Activated naive CD4-positive, alpha-beta T cell treated with Interleukin-2 at 50 U/mL for 16 hours (primary cell): ENCODE measurements at places on chromosomes 2 and 18.

GRCh38 chr2:11697103-11697871 is 27.3 kb upstream of the NTSR2 start:
- DNase-seq = no peak

DNA sequence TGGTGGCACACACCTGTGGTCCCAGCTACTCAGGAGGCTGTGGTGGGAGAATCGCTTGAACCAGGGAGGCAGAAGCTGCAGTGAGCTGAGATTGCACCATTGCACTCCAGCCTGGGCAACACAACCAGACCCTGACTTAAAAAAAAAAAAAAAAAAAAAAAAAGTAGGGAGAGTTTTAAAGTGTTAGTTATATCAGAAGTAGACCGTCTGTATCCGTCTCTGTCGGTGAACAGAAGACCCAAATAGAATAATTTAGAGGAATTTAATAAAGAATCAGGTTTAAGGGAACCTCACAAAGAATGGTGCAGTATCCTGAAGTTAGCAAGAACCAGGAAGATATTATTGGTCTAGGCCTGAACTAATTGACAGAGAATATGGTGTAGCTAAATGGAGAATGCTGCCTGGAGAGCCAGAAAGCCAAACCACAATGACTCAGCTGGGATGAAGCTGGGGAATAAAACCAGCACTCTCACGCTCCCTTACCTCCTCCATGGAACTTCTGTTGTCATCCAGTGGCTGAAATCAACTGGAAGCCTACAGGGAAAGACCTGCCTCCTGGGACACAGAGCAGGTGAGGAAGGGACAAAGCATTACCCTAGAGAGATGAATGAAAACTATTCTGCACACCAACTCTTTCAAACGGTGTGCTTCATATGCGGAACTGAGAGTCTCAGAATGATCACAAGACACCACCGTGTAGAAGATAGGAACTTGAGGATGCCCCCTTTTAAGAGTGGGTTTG is 39.1 kb upstream of the PLEKHM3 start:
- DNase-seq = no peak

DNA sequence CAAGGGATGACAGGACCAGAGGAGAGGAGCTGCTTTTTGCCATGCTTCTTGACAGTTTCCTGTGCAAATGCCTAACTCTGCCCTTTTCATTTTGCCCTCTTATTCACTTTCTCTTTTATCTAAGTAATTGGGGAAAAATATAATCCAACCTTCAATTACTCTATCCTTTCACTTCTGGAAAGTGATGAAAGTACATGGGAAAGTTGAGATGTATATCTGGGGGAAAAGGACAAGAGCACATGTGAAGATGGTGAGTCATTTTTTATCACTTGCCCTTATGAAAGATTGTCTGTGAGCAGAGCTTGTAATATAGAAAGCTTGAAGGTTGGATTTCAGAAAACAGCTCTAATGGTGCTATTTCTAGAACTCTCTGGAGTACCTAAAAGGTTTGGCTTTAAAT is 1070.7 kb downstream of the CNTNAP5 start:
- no peak for DNase-seq

DNA sequence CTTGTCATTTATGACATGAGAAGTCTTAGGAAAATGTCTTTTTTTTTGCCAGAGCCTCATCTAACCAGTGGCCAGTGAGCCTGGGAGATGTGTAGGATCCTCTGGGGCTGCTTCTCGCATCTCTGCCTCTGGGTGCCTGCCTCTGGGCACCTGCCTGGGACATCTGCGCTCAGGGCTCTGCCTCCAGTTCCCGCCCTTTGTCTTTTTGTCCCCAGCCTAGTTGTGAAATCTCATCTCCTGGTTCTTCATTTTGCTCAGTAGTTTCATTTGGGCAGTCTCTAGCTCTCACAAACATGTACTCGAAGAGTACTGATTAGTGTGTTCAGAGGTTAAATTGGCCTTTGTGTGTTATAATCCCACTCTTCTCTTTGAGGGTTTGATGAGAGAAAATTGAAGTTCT is 92.0 kb downstream of the LTBP1 start:
- no peak for DNase-seq

GRCh38 chr2:178450774-178451525 is at the start of the genes PJVK and PRKRA:
Gene PJVK, plus strand, starts transcription at chr2:178451378. Its CDS starts 2,032 bp downstream, at chr2:178453410.
Gene PRKRA, minus strand, starts transcription at chr2:178451175. Its CDS starts 145 bp downstream, at chr2:178451030.
- peak; percentile 96 for DNase-seq

- DNase-seq = peak; percentile 71
Measured at GRCh38 chr2:42809819-42810120, 17.4 kb upstream of the HAAO start.

DNA sequence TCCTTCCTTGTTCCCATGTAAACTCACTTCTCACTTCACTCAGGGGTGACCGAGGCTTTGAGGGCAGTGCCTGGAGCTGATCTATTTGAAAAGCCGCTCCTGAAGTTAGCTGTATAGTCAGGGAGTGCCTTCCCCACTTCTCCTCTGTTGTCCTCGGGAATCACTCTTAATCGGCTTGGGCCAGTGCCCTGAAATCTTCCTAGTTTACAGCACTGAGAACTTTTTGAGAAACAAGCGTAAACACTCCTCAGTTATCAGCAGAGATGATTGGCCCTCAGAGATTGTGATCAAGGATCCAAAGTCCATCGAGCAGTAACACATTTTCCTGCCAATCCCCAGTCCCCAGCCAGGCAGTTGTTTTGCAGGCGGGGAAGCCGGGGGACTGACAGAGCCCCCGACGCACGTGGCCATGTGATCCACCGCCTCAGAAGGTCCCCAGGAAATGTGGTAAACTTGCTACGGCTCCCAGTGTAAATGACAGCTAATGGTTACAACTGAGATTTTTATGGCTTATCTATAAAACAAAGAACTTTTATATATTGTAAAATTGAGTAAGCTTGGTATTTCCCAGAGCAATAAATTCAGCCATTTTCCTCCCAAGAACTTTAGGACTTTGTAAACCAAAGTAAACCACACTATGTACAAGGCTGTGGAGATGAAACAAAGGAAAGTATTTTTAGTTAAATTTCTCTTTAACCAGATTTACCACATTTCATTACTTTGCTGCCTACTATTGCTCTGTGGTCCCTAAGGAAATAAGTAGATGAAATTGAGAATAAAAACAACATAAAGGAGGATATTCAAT is 53.5 kb downstream of the C18orf63 start:
- no peak for DNase-seq

GRCh38 chr2:13227578-13227977 is 510.8 kb downstream of the TRIB2 start:
- DNase-seq = no peak

- no peak for DNase-seq
Measured at GRCh38 chr2:11625671-11626070, 44.3 kb downstream of the NTSR2 start.

DNA sequence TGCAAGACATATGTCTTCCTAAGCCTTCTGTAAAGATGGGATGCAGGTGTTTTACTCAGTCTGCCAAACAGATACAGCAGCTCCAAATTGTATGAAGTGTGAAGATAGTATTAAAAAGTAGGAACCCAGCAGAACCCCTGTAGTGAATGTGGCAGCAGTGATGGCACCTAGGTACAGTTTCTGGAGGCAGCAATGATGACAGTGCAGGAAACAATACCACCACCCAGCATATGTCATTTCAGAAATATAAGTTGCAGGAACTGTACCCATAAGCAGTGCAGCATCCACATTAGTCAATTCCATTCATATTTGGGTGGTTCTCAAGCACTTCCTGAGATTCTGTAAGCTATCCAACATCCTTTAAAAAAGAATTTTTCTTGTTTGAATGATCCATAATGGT is 46.7 kb upstream of the ATP5MC3 start:
- no peak for DNase-seq

- DNase-seq = no peak
Measured at GRCh38 chr18:8668381-8668780, 37.0 kb upstream of the MTCL1 start.

- no peak for DNase-seq
Measured at GRCh38 chr2:129929321-129930290, 49.9 kb upstream of the RAB6C start.

DNA sequence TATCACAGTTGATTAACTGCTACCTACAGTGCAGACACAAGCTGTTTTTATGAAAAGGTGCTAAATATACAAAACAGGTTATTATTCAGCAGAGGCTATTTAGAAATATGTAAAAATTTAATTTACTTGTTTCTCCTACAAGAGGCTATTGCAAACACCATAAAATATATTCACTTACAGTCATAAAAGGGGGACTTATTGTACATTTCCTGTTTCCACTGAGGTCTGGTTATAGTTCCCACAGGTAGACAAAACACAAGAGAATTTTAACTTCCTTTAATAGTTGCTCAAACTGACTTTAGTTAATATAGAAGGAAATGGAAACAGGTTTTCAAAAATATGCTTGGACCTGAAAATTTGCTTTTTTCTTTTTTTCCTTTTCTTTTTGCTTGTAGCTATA is 40.0 kb upstream of the FRZB start:
- no peak for DNase-seq

DNA sequence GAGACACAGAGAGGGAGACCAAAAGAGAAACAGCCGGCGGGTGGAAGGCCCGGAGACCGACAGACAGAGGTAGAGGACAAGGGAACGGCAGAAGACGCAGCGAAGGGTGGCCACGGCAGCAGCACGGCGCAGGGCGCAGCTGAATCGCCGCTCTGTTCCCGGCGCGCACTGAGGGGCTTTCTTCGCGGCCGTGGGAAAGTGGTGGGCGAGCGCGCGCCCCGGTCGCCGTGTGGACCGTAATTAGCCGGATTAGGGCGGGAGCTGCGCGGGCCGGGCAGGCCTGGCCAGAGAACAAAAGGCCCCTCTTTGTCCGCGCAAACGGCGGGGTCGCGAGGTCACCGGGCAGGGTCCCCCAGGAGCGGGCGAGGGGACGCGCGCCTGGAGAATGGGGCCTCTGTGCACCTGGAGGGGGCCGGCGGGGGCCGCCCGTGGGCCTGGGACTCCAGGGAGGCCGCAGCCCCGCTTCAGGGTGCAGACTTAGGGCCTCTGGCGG is 158.3 kb downstream of the ZFP36L2 start:
- no peak for DNase-seq

DNA sequence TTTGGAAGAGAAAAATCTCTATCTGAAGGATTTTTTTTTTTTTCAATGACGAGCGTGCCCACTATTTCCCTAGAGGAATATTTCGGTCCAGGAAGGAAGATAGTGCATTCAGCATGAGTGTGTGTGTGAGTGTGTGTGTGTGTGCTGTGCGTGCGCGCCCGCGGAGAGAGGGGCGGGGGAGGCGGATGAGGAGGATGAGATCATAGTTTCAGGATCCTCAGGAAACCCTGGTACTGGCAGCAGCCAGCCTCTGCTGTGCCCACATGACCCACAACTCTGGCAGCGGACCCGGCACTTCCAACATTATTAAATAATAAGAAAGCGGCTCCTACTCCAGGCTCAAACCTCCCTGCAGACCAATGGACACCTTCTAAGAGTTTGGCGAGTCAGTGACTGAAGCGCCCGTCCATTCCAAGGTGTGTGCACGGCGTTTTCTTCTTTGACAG is 217.0 kb upstream of the DTNA start:
- no peak for DNase-seq

- no peak for DNase-seq
Measured at GRCh38 chr18:33034945-33035344, 262.1 kb upstream of the KLHL14 start.

DNA sequence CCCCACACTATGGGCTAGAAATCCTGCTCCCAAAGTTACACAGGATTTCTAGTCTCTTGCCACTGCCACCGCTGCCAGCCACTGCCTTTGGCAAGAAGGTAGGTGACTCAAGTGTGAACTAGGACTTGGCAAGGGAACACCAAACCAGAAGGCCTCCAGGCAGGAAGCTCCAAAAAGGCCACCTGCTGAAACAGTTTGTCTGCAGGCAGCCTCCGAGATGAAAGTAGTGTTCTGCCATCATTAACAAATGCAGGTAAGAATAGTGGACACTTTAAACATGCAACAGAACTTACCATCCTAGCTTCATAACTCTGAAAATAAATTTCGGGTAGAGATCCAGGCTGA is 3.9 kb downstream of the ANKRD44 start:
- peak; percentile 31 for DNase-seq

- no peak for DNase-seq
Measured at GRCh38 chr2:31127931-31128330, 10.3 kb downstream of the GALNT14 start.

GRCh38 chr2:134640494-134640893 is 78.3 kb downstream of the TMEM163 start:
- no peak for DNase-seq

DNA sequence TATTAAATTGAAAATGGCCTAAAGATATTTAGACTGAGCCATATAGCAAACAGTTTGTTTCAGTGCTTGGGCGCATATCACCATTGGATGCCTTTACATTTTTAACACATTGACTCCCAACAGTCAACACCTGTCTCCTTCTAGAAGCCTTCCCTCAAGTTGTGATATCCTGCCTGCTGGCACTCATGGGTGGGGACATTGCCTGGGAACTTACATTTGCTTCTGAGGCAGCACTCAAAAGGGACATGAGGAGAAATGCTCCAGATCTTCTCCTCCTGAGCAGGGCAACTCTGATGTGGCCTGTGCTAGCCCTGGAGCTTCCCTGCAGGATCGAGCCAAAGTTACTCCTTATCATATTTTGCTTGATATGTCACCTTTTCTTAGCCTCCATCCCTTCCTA is 392.2 kb downstream of the CDH7 start:
- DNase-seq = no peak

DNA sequence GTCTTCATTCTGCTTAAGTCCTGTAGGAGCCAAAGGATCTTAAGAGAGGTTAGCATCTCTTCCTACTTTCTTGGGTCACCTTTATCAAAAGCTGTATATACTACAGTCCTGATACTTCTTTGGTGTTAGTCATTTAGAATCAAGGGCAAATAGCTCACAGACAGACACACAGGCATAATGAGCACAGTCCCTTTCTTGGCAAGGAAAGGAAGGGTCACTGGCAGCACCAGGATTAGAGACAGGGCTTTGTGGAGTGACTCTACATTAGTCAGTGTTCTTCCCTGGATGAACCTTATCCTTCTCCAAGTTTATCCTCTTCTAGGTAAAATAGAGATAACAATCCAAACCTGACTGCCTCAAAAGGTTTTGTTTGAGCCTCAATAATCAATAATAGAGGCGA is 40.0 kb upstream of the NCKAP5 start:
- DNase-seq = no peak

DNA sequence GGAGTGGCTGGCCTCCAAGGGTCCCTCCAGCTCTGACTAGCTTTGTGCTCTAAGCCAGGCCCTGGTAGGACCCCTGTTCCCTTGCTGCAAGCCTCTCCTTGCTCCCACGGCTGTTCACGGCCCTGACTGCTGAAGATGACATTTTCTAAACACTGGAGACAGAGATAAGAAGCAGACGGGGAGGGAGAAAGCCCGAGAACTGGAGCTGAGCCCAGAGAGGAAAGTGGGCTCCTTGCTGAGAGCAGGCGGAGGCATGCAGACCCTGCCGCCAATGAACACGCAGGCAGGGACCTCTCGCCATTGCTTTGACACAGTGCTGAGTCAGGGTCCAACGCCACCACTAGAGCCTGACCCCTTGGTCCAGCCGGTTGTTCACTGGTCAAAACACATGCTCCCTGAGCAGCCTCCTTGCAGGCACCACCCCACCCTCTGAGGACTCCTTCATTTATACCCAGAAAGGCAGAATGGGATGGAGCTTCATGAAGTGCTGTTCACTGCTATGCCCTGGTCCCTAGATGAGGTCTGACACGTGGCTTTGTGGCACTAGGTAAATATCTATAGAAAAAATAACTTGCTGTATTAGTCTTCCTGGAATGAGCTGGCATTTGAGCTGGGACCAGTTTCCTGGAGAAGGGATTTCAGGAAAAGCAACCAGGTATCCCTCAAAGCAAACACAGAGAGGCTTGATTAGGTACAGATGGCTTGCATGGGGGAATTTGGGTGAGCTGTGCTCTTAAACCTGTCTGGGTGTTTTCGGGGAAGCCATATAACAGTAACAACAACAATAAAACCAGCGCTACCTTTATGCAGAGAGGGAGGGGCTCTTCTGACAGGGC is 65.7 kb downstream of the MCFD2 start:
- DNase-seq = no peak

- no peak for DNase-seq
Measured at GRCh38 chr2:235032949-235033348, 81.1 kb downstream of the SH3BP4 start.
